NCI-H2081 (cell line): ENCODE measurements at places on chromosomes 5 and 9.

DNA sequence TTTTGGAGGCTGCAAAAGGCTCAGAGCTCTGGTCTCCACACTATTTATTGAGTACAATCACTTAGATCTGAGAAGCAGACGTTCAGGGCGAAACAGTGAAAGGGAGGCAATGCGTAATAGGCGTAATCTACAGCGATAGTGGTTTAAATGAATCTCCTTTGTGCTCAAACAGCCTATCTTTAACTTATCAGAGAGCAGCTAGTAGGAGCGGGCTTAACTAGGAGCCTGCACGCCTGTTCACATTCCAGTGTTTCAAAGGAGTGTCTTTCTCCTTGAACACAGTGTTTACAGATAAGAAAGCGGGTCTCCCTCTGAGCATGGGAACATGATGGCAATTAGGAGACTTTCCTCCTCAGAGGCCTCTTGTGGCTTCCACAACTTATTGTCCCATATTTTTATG lies 49.4 kb downstream of the AP3B1 start:
- DNase-seq: no peak

GRCh38 chr9:137087409-137087925 lies 682 bp downstream of the MAN1B1 start:
- DNase-seq: no peak

DNA sequence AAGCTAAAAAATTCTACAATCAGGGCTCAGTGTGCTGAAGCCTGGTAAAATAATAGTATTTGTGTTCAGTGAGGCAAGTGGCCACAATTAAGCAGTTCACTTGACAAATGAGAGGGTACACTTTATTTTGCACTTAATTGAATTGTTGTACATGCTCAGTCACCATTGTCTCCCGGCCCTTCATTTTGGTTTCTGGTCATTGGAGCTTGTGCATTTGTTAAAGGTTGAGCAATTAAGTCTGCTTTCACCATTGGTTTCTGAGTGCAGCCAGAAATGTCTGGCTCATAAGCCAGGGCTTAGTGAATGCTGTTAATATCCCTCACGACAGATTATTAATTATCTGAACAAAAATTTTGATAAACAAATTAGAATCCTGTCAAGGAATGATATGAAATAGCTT lies 89.6 kb downstream of the PRDM6 start:
- DNase-seq: no peak

- no peak for DNase-seq
These were observed 11.7 kb upstream of the DOLPP1 start for GRCh38 chr9:129068990-129069861.

DNA sequence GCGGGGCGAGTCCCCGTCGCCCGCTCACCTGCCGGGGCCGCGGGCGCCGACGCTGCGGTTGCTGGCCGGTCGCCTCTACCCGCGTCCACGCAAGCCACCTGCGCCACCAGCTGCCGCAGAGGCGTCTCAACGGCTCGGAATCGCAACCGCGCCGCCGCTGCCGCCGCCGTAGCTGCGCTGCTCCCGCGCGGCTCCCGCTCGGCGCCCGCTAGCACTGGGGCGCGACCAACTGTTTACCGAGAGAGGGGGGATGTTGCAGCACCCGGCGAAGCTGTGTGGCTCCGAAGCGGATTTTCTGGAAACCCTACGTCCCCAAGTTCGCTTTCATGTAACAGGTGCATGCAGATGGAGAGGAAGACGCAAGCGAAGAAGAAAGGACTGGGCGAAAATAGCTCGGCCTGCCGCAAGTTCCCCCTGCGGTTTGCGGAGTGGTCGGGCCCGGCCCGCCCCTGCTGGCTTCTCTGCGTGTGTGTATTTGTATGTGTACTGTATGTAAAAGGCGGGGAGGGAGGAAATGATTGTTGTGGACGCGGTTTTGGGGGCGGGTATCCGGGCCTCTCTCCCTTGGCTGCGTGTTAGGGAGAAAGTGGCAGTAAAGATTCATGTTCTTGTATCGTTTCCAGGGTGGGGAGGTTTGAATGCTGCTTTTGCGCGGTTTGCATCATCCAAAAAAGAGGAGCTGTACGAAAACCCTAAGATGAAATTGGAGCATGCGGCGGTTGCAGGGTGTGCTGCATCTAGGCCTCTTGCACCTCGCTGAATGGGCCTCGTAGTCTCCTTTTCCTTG lies at the start of gene PSIP1:
TSS of gene PSIP1 (minus strand) at position 182 of the 787 bp plus-strand sequence. CDS start 782 bp downstream, outside the sequence.
- DNase-seq: peak; percentile 93

DNA sequence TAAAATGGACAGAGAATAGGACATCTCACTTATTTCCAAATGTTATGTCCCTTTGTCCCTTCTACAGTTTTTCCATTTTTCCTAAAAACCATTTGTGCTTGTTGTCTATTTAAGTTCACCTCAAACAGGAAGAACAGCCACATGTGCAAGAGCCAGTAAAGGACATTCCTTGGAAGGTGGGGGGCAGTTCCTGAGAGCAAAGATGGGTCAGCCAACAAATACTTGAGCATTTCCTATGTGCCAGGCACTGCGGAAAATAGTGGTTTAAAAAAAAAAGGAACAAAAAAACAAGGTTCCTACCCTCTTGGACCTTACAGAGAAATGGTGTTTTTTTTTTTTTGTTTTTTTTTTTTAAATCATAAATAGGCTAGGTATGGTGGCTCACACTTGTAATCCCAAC lies 26.8 kb downstream of the ANP32B start:
- no peak for DNase-seq

DNA sequence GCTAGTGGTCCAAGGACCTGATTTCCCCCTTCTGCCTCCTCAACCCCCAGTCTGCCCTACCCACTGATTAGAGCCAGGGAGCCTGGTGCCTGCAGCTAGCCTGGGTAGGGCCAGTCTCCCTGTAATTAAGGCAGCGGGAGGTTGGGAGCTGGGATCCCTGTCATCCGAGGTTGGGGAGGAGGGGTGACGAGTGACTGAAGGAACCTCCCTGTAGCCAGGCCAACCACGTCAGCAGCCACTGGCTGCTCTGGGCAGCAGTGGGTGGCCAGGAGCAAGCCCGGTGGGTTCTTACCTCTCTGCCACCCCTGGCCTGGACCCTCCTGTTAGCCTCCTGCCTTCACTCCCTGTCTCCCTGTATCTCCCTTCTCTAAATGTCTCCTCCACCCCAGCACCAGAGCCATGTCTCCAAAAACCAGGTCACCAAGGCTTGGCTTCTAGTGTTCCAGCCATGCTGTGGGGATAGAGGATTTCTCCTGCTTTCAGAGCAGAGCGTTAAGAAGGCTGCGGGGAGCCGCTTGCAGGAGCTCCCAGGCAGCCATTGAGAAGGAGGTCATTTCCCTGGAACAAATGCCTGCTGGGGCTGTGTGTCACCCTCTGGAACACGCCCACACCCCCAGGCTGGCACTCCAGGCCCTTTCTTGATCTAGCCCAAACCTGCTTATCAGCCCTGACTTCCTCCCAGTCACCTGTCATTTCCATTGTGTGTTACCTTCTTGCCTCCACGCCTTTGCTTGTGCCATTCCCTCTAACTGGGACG lies 65.0 kb upstream of the GGTA1 start:
- DNase-seq: no peak
